Stimulated activated CD8-positive, alpha-beta memory T cell treated with anti-CD3 and anti-CD28 coated beads, Interleukin-2, amount 100 ng/mL, for 48 hours (primary cell): ENCODE measurements at places on chromosomes 6 and 20.

DNA sequence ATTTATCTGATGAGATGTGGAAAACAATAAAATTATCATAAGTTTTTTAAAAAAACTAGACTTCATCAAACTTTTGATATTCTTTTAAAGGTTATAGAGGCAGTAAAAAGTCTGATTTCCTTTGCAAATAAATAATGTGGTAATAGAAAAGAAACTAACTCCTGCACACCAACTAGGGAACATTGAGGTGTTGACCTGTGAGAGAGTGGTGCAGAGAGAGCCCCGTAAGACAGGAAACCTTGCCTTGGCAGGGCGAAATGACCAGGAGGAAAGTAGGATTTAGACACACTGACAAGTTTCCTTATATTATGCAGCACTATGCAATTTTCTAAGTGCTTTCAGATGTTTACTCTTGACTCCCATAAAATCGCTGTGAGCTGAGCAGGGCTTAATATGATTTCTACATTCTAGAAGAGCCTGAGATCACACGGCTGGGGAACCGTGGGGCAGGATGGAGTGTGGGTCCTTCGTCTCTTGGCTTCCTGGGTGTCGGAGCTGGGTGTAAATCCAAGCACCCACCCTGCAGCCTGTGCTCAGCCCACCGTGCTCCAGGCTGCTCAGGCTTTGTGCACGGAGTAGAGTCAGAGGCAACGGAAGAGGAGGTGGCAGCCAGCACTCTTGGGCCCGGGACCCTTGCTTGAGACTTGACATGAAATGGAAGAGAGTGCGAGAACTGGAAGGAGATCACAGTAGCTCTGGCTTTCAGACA lies 61.3 kb upstream of the FOXQ1 start:
- DNase-seq = no peak

- DNase-seq = no peak
Observed at GRCh38 chr6:105151644-105152043, 28.2 kb downstream of the POPDC3 start.

DNA sequence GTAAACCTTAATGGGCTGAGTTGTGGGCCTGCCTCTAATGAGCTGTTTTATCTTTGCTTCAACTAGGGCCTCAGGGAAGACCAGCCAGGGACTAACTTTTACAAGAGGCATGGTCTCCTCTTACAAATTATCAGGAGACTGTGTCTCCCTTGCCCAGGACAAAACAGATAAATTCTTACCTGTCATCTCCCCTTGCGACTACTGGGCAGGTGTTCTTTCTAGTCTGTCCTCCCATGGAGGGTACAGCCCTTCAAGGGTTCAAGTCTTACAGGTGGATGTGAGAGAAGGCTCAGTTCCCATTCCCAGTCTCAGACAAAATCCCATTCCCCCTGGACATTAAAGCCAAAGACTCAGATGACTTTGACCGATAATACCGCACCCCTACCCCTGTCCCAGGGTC lies 13.6 kb downstream of the RRBP1 start:
- no peak for DNase-seq

DNA sequence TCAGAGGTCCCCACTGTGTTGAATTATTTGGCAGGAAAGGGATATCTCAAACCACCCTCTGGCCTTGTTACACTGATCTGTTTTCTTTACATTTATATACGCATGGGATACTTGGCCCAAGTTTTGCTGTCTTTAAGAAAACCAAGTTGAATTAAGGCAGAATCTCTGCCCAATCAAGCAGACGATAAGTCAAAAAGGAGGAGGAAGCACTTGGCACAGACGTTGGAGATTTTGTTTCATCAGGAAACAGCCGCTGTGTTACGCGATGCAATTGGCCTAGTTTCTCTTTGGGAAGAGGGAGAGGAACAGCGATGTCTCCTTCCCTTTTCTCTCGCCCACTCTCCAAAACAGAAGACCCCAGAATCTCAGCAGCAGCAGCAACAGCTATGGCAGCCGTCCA lies 20.2 kb upstream of the NAA20 start:
- no peak for DNase-seq

- no peak for DNase-seq
Observed at GRCh38 chr20:5491455-5491854, 174.7 kb upstream of the PROKR2 start.

GRCh38 chr6:98560841-98561240 lies 273.5 kb upstream of the POU3F2 start:
- DNase-seq = no peak

DNA sequence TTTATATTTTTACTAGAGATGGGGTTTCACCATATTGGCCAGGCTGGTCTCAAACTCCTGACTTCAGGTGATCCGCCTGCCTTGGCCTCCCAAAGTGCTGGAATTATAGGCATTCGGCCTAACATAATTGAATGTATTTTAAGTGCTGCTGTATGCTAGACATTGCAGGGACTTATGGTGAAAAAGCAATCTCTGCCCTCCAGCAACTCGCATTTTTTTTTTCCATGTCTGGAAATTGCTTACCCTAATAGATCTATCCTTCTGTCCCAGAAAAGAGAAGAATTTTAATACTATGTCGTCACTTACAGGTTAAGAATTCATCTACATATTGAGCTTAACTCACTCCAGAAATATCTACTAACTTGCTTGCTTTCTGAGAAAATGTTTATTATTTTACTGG lies 10.4 kb downstream of the ITCH start:
- DNase-seq = no peak

- DNase-seq = no peak
Observed at GRCh38 chr20:44848254-44849015, 37.1 kb upstream of the YWHAB start.

- DNase-seq = no peak
Observed at GRCh38 chr20:11502061-11502460, 415.6 kb upstream of the BTBD3 start.

DNA sequence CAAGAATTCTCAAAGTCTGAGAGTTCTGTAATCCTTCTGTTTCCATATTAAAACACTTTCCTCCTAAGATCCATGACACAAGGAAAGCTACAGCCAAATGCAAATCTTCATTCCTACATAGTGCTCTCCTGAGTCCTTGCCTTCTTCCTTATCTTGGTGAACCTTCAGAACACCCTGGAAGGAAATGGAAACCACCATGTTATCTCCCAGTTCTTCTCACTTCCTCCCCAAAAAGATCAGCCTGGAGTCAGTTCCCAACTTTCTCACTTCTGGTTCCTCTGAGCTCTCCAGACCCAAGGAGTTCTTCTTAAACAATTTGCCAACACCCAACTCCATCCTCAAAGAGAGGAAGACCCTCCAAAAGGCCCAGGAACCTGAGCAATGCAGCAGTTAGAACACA lies 193.3 kb upstream of the CCN2 start:
- no peak for DNase-seq

GRCh38 chr6:39225543-39225942 lies 3.7 kb downstream of the KCNK5 start:
- DNase-seq = no peak

GRCh38 chr6:111970426-111970825 lies 83.5 kb upstream of the CCN6 start:
- no peak for DNase-seq

DNA sequence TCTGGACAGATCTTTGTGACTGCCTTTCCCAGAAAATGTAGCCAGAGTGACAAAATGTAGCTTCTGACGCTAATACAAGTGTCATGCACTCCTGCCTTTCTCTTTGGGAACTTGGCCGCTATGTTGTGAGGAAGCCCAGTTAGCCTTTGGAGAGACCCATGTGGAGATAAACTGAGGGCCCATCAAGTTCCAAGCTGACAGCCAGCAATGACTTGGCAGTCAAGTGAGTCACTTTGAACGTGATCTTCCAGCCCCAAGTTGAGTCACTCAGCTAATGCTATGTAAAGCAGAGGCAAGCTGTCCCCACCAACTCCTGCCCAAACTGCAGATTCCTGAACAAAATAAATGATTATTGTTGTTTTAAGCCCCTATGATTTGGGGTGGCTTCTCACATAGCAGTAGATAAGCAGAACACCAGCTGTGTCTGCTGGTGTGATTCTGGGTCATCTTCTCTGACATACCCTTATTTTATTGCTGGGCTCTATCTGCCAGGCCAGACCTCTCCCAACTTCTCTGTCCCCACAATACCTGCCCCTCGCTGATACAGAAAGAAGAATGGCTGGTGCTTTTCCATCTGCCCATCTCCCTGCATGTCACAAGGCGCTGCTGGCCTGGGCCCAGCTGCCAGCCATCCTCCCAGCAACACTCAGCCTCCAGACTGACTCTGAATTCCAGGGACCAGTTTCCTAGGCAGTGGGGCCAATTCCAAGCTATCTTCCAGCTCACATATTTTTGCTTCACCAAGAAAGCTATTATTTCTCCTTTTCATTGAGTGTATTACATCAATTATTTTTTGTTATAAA lies 274.8 kb downstream of the LRFN2 start:
- no peak for DNase-seq

DNA sequence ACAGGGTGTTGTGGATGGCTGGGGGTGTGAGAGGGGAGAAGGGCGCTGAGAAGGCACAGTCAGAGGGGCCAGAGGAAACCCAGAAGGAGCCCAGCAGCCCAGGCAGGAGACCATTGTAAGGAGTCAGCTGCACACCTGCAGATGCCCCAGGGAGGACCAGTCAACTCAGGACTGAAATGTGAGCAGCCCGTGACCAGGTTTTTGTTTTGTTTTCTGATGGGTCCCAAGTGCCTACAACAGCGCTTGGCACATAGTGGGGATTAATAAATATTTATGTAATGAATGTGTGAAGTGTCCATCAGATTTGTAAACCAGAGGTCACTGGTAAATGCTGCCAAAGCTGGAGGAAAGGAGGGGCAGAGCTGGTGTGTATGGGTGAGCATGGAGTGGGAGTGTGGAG lies 30.2 kb downstream of the TRAM2 start:
- no peak for DNase-seq

- DNase-seq = no peak
Observed at GRCh38 chr20:25230166-25230831, 17.6 kb upstream of the PYGB start.

GRCh38 chr20:13105864-13106457 lies 97.2 kb downstream of the SPTLC3 start:
- DNase-seq = no peak

- no peak for DNase-seq
Observed at GRCh38 chr6:132954936-132955335, 140.6 kb downstream of the RPS12 start.

GRCh38 chr6:135535989-135536414 lies 38.5 kb upstream of the AHI1 start:
- no peak for DNase-seq

- DNase-seq = no peak
Observed at GRCh38 chr6:21971541-21971940, 325.3 kb downstream of the PRL start.

- DNase-seq = no peak
Observed at GRCh38 chr6:44575644-44576043, 188.1 kb downstream of the CDC5L start.

DNA sequence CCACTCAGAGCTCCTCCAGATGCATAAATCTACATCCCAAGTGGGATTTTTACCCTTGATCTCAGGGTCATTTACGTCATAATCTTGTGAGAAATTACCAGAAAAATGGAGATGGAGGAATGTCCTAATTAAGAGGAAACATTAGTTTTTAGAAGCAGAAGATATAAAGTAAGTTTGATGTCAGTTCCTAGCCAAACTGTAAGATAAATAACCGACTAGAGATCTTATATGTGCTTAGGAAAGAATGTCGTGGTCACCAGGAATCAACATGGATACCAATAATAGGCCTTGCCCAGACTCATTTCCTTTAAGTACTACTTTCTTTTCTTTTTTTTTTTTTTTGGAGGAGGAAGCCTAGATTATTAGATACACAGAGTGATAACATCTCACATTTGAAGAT lies 186.9 kb downstream of the UTRN start:
- no peak for DNase-seq

DNA sequence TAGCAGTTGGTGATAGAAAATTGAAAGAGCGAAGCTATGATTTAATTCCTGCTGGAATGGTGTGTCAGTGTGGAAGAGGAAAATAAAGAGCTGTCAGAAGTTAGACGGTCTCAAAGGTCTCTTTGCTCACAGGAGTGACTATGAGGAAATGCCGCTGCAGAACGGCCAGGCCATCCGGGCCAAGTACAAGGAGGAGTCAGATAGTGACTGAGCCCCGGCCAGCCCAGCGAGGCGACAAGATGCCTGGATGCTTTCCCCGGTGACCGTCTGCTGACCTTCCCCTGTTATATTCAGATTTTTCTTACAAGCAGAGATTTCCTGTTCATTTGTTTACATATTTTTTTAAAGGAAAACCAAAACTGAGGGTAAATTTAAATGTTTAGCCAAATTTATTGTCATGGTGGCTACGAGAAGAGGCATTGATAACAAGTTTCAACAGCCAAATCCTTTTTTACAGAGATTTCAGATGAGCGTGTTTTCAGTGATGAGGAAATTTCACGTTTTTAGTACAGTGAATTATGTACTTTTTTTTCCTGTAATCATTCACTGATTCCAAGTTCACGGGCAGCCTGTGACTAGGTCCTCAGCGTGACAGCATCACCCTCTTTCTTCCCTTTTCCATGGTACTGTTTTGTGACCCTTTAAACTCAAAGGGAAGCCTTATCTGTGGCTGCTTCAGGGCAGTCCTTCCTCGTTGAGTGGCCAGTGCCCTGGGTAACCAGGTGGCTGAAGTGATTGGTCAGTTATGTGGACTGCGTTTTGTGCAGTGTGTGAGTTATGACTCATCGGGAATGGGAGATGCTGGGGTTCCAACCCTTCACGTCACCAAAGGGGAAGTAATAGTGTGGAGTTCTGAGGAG lies 12.6 kb downstream of the DYNLT1 start:
- no peak for DNase-seq

DNA sequence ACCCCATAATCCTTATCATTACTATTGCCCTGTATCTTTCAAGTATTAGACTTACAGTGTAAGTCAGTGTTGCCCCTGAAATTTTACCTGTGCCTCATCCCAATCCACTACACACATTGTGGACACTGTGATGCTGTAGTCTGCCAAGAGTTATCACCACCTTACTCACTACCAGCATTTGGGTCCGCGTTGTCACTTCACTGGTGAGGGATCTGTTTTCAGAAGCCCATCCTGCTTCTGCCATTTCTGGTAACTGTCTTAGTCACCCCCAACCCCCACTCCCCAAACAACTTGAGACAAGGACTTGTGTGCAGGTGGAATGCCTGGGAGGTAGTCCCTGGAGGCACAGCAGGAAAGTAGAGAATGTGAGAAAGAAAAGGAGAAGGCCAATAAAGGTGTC lies 6.0 kb upstream of the RAB44 start:
- DNase-seq = no peak

DNA sequence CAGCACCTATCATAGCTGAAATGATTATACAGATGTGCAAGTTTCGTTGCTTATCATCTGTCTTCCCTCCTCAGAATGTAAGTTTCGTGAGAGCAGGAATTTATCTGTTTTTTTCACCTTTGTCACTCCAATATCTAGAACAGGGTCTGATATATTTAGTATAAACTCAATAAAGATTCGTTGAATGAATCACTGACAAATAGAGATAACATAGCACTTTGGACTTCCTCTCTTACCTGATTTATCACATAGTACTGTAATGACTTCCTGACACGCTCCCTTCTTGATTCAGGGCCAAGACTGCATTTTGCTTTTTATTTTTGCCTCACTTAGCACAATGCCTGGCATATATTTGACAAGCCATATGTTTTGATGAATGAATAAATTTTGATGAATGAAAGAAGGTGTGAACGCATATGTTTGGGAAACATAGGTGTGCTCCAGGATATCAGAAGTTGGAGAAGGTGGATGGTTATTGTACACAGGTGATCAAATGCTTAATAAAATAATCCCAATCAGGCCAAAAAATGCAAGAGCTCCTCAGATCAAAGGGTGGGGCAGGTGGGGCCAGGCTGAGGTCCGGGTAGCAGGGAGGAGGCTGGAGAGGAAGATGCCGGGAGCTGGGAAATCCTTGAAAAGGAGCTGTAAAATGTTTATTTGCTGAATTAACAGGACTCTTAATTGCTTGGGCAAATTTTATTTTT lies 33.0 kb downstream of the PIM1 start:
- DNase-seq = no peak
